Activated effector memory CD4-positive, alpha-beta T cell treated with Interleukin-2 at 50 U/mL for 16 hours (primary cell): ENCODE measurements at places on chromosomes 11 and 22.

DNA sequence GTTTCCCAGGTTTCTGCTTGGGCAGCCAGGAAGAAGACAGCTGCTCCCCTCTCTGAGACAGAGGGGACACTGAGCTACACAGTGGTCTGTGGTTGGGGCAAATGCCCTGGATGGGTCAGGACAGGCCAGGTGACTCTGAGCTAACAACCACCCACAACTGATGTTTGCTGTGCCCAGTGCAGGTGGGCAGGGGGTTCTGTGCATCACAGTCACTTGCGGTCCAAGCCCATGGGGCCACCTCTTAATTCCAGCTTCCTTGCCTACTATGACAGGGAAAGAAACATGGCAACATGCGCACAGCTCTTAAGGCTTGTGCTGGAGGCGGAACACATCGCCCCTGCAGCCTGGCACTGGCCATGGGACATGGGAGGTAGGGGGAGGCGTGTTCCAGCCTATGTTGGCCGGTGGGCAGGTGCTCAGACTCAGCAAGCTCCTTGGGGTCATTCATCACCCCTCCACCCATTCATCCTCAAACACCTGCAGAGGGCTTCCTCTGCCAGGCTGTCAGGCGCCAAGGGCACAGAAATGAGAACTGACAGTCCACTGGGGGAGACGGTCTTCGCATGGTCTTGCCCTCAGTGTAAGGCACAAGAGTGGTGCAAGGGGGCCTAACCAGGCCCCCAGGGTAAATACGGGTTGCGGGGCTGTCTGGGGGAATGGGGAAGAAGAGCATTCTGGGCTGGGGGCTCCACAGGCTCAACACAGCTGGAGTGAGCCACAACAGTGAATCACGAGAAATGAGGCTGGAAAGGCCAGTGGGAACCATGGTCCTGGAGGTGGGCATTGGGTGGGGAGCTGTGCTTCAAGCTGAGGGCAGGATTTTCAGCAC is 55.6 kb downstream of the ARFGAP3 start:
- DNase-seq = no peak

DNA sequence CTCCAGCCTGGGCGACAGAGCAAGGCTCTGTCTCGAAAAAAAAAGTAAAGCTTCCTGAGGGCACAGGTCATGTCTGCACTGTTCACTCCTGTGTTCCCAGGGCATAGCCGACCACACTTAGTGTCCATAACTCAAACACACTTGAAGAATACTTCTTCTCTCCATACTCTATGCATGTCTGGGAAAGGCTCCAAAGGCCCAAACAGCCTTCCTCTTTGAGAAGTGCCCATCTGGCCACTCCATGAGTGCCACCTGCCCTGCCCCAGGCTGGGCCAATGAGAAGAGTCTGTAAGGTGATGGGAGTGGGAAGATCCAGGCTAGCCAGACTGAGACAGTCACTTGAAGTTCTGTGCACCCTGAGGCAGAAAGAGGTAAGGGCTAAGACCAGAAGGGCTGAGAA is 24.7 kb downstream of the DGCR2 start:
- no peak for DNase-seq

- DNase-seq = no peak
Observed at GRCh38 chr11:76234416-76235232, 28.3 kb upstream of the WNT11 start.

- no peak for DNase-seq
Observed at GRCh38 chr11:108914981-108915380, 250.1 kb downstream of the DDX10 start.

DNA sequence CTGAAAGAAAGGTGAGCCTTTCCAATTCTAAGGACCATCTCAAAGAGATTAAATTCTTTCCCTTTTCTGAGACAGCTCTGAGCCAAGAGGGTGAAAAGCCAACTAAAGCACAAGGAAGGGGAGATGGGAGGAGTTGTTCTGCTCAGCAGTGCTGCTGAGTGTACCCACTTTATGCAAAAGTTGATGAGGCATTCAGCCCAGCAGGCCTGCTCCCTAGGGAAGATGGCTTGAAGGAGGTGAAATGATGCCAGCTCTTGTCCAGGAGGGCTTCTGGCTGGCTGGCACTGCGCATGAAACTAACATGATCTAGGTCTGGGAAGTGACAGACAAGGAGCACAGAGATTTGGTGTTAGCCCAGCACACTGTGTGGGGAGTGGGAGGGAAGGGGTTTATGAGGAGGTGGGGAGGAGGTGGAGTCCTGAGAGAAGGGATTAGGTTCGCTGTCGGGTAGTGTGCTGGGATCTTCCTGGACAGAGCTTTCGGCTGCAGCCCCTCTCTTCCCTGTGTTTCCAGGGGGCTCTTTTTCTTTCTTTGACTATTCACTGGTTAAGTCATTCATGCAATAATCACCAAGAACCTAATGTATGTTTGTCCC is 225.5 kb upstream of the NARS2 start:
- DNase-seq = no peak

DNA sequence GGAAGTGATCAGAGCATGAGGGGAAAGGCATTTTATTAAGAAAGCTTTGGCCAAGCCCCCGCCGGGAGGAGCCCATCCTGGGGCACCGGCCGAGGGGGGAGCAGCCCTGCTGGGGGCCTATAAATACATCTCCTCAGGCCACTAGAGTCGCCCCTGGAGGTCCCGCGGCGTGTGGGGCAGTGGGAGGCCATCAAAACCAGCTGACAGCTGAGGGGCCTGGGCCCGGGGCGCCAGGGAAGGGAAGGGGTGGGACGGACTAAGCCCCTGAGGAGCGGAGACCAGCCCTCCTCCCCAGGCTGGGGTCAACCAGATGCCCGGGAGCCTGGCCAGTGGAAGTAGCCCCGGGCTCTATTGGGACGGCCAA is 13.1 kb downstream of the SCARF2 start:
- DNase-seq = no peak

GRCh38 chr11:114116357-114116756 is 56.8 kb downstream of the ZBTB16 start:
- DNase-seq = no peak

DNA sequence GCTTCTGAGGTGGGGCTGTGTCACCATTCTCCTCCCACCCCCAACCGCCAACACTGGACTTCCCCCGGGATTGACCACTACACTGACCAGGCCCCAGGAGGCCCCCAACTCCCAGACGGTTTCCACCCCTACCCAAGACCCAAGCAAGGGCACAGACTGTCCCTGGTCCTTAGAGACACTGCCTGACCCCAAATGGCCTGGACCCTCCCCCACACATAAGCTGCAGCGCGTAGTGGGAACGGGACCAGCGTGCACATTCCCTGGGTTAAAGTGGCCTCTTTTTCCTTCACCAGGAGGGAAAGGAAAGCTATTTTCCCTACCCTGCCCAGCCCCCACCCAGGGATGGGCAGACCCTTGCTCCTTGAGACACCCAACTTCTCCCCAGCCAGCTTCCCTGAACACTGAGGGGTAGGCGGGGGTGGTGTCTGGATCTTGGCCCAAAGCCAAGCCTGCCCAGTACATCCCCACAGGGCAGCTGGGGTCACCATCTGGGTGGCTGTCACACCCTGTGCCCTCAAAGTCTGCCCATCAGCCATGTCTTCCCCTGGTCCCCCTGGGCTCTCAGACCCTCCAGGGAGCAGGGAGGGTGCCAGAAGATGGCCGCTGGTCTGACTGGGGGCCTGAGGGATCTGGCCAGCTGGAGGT is 1.6 kb upstream of the MAPK12 start:
- DNase-seq = no peak

GRCh38 chr22:17705951-17706900 is 67.7 kb downstream of the BCL2L13 start:
- DNase-seq = no peak

DNA sequence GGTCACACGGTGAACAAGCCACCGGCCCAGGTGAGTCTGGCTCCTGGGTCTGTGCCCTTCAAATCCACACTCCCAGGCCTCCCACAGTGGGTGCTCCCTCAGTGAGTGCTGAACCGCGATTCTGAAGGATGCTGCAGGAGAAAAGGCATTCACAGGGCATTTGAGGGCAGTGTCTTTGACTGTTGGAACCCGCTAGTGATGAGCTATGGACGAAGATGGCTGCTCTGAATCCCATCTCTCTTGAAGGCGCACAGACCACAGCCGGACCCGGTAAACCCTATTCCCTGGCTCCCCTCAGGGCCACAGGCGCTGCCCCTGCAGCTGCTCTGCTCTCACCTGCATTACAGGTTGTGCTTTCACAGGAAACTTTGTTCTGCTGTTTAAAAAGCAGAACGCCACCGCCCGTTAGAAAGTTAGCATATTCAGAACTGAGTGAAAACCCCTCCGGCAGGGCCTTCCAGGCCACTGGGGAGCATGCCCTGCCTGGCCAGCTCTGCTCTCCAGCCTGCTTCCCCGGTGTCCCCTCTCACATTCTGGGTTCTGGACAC is 3.2 kb downstream of the LRRC32 start:
- no peak for DNase-seq

DNA sequence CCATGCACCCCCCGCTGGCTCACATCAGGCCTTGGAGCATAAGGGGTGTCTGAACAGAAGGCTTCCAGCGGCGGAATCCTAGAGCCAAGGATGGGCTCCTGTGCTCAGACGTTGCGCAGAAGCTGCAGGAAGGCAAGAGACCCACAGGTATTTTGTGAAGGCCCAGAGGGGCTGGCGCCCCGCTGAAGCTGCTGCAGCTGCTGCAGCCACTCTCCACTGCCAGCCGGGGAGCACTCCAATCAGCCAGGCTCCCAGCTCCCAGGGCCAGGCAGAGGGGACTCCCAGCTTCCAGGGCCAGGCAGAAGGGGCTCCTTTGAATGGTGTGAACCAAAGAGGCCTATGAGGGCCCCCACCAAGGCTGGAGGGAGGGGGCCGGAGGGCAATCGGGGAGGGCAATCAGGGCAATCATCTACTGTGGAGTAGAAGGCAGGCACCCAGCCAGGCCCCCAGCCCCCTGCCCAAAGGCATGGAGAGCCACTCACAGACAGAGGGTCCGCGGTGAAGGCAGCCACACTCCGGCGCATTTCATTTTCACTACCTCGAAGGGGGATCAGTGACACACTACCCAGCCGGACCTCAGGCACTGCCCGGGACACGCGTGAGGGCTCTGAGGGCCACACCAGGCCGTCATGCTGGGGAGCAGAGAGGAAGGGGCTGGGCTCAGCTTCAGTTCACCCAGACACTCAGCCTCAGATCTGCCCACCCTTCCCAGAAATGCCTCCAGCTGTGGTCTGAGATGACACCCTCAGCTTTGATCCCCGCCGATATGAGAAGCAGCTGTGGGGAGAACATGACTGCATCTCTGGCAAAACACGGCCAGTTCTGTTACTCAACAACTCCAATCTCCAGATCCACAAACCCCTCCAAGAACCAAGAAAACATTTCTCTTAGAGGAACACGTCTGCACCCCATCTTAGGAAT is 11.6 kb upstream of the PDE2A start:
- no peak for DNase-seq

- no peak for DNase-seq
Observed at GRCh38 chr22:47352920-47353700, 590.7 kb downstream of the TBC1D22A start.

DNA sequence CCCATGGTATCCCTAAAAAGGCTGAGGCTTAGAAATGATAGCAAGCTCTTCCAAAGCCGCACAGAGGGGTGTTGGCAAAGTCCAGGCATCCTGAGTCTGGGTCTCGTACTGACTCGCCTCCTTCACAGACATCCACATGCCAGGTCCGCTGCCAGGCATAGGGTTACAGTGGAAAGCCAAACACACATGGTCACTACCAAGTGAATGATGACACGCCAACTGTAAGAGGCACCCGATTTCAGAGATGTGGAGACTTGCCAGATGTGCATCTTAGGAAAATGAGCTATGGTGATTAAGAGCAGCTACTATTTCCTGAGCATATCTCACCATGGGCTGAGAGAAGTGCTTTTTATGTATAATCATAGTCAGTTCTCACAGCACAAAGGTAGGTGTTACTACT is 314.9 kb downstream of the MIAT start:
- no peak for DNase-seq

GRCh38 chr22:33036881-33037280 is 21.3 kb downstream of the SYN3 start:
- DNase-seq = no peak

DNA sequence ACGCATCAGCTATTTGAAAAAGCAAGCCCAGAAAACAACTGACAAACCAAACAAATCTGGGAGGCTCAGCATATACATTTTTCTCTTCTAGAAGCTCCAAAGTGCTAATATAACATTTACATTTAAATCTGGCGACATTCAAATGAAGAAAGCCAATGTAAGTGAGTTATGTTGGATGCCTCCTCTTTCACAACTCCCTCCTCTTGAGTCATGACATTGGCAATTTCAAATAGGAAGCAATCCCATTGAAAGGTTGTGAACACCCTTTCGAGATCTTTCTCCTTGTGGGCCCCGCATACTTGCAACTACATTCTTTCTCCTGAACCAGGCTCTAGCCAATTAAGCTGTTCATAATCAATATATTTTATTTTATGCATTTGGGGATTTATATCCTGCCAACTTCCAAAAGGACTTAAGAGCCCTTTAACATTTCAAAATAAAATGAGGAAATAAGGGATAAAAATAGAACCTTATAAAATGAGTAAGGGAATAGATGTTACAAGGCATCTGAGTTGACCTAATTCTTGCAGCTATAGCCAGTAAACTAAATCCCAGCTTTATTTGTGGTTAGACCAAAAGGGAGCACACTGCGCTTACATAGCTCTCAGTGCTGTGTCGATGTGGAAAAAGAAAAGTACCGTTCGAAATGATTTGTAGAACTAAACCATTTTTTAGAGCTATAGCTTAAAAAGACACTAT is 129.5 kb upstream of the SESN3 start:
- no peak for DNase-seq

GRCh38 chr11:37849706-37850105 is 1251.7 kb upstream of the RAG2 start:
- no peak for DNase-seq

DNA sequence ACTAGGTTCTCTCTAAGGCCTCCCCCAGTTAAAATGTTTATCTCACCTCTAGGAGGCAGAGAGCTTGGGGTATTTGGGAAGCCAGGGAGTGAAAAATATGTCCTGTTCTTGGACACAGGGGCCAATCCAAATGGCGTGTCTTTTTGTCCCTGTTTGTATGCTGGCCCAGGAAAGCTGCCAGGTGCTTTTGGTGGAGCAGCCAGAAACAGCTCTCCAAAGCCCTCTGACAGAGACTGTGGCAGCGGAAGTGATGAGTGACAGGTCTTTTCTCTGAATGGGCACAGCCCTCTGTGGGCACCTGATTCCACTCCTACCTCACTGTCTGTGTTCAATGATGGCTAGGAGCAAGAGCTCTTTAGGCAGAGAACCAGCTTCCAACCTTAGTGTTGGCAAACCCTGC is 106.4 kb upstream of the KIRREL3 start:
- no peak for DNase-seq

DNA sequence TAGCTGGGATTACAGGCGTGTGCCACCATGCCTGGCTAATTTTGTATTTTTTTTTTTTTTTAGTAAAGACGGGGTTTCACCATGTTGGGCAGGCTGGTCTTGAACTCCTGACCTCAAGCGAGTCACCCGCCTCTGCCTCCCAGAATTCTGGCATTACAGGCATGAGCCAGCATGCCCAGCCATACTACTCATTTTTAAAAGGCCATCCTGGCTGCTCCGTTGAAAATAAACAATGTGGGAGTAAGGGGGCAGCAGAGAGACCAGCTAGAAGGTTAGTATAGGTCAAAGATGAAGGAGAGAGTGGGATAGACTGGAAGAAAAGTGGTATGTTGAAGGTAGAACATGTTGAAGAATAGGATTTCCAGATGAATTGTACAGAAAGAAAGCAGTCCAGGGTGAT is 17.6 kb upstream of the LIN7C start:
- no peak for DNase-seq

GRCh38 chr11:67468056-67468455 is 995 bp downstream of the TMEM134 start:
- no peak for DNase-seq
